Esophagus muscularis mucosa (tissue), 4 donors: ENCODE measurements at places on chromosomes 7 and 10. TPM values are rescaled to one million over a fixed set of nuclear protein-coding genes. Genes with fewer than 3 reads are reported as not detected.

The AKR1B1 gene
- total RNA-seq, result 44.6 TPM

DNA sequence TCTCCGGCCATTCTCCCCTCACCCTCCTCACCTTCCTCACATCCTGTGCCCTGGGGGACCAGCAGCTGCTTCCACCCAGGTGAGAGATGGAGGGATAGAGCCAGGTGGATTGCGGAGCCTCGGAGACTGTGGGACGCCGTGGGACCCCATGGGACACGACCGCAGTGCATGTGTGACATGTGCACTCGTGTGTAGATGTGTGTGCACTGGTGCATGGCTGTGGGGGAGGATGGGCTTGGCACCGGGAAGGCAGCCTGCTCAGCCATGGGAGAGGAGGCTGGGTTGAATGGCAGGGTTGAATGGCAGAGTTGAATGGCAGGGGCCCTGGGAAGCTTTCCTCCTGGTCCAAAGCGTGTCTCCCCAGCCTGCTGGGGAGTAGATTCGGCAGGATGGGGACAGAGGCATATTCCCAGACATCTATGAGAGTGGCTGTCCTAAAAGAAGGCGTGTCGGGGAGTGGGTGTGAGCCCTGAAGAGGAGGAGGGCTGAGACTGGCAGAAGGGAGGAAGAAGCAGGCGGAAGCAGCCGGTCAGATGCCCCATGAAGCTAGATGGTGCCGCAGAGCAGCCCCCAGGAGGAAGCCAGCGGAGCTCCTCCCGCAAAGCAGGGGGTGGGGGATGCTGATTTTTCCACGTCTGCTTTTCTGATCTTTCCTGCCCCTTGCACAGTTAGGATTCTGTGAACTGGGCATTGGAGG is 815 bp downstream of the GIMAP8 start:
- peak overlapping the region; percentile 49 for H3K27ac ChIP-seq
- no peaks in the 10 kb centered on the region for H3K36me3 ChIP-seq
- H3K4me3 ChIP-seq, result peak overlapping the region; percentile 50
- H3K4me1 ChIP-seq, result peaks cover 17% of the 10 kb centered on the region

- no peaks in the 10 kb centered on the region for H3K27me3 ChIP-seq
- DNase-seq, result no peak
- H3K36me3 ChIP-seq, result no peaks in the 10 kb centered on the region
- H3K27ac ChIP-seq, result no peak overlapping the region
- H3K4me3 ChIP-seq, result no peak overlapping the region
- peaks cover 13% of the 10 kb centered on the region for H3K4me1 ChIP-seq
Observed at GRCh38 chr7:136925556-136925955, 57.1 kb downstream of the CHRM2 start.

DNA sequence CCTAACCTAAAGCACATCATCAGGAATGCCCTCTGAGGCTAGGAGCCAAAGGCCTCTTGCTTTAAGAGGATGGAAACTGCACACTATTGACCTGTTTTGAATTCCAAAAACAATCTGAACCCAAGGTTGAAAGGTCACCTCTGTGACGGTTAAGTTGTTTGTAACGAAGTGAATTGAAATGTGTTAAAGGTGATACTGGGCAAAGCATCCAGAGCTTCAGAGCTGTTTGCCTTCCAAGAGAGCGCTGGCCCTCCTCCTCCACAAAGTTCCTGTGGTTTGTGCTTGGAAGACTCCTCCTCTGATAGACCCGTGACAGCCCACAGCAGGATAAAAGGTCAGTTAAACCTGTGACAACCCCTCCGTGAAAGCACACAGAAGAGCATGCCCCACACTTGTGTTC is 133.7 kb upstream of the CTTNBP2 start:
- no peak overlapping the region for H3K27ac ChIP-seq
- peaks cover 3% of the 10 kb centered on the region for H3K27me3 ChIP-seq
- no peak overlapping the region for H3K4me3 ChIP-seq
- no peak for DNase-seq

The NXPH1 gene
- total RNA-seq, result not detected

GRCh38 chr10:16155834-16156233 is 281.0 kb upstream of the PTER start:
- DNase-seq, result no peak

The ADD3 gene
- 66.3 TPM for total RNA-seq

DNA sequence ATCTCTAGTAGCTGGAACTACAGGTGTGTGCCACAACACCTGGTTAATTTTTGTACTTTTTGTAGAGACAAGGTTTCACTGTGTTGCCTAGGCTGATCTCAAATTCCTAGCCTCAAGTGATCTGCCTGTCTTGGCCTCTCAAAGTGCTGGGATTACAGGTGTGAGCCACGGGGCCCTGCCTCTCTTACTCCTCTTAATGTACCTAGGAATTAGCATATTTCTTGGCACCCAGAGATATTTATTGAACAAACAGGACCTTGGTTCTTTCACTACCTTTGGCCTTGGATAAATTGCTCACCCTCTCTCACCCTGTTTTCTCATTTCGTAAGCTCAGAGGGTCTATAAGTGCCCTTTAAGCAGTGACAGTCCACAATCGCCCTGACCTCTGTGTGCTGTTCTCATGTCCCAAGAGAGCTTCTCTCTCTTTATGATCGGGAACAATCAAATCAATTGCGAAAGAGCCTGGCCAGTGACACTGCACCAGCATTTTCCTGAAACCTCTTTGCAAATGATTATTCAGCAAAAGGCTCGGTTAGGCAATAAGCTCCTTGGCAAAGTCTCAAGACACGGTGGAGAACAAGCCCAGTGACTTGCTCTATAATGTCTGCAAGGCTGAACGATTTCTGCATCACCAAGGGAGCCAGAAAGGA is 117.7 kb downstream of the APBB1IP start:
- no peaks in the 10 kb centered on the region for H3K27me3 ChIP-seq
- H3K4me3 ChIP-seq, result no peak overlapping the region
- no peak overlapping the region for H3K27ac ChIP-seq
- peaks cover 10% of the 10 kb centered on the region for H3K4me1 ChIP-seq

The GOLGA7B gene
- total RNA-seq, result 0.06 TPM

DNA sequence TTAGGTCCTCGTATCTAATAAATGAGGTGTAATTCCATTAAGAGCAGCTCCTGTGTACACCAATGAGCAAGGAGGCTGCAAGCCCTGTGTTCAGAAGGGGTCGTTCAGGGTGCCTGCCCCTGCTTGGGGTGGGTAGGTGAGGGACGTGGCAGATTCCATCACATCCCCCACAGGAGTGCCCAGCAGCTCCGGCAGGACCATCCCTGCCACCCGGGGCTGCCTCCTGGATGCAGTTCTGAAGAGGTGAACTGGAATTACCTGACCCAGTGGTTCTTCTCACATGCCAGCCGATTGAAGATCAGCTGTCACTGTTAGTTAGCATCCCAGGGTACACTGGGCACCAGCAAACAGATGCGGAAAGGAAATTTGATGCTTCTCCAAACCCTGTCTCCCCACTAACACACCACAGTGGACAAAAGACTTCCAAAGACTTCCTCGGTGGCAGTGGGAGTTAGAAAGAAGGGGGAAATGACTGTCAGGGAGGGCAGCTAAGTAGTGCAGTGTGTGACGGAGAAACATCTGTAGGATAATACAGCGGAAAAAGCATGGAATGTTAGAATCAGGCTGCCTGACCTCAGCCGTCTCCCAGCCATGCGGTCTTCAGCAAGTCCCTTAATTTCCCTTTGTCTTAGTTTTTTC is 313.6 kb upstream of the ZMIZ1 start:
- H3K4me1 ChIP-seq, result peaks cover 25% of the 10 kb centered on the region
- H3K27me3 ChIP-seq, result no peaks in the 10 kb centered on the region
- no peaks in the 10 kb centered on the region for H3K36me3 ChIP-seq
- H3K27ac ChIP-seq, result no peak overlapping the region
- no peak overlapping the region for H3K4me3 ChIP-seq
- DNase-seq, result no peak

GRCh38 chr7:101547022-101547915 is 81.8 kb downstream of the MYL10 start:
- no peaks in the 10 kb centered on the region for H3K27me3 ChIP-seq
- no peaks in the 10 kb centered on the region for H3K36me3 ChIP-seq
- no peak overlapping the region for H3K27ac ChIP-seq
- no peak for DNase-seq
- peaks cover 5% of the 10 kb centered on the region for H3K4me1 ChIP-seq
- H3K4me3 ChIP-seq, result no peak overlapping the region

The PAX2 gene
- not detected for total RNA-seq

DNA sequence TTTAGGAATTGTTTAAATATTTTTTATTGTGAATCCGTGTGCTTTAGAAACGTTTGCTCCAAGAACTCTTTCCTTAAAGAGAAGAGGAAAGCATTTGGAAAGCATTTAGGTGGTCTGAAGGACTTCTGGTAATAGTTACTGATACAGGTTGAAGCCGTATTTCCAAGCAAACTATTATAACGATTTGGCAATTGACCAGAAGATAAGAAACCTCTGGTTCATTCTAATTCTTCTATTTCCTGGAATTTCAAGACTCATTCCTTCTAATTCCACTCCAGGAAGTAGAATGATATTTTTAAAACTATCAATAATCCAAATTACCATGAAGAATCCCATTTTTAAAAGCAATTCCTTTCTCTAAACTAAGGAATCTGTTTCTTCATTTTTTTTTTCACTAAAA is 158.9 kb upstream of the AGR3 start:
- H3K4me3 ChIP-seq, result no peak overlapping the region
- no peak overlapping the region for H3K27ac ChIP-seq
- peaks cover 21% of the 10 kb centered on the region for H3K4me1 ChIP-seq
- DNase-seq, result no peak
- H3K36me3 ChIP-seq, result no peaks in the 10 kb centered on the region

The MACC1 gene
- under 0.01 TPM for total RNA-seq

The CYTH3 gene
- total RNA-seq, result 57.3 TPM

GRCh38 chr7:6092953-6093354 is 61.8 kb downstream of the ANKRD61 start:
- no peak overlapping the region for H3K27ac ChIP-seq
- H3K4me3 ChIP-seq, result no peak overlapping the region
- H3K4me1 ChIP-seq, result no peaks in the 10 kb centered on the region
- DNase-seq, result no peak
- H3K27me3 ChIP-seq, result no peaks in the 10 kb centered on the region
- H3K36me3 ChIP-seq, result no peaks in the 10 kb centered on the region

The LRRC18 gene
- not detected for total RNA-seq

GRCh38 chr7:138974103-138974502 is 7.1 kb downstream of the KIAA1549 start:
- no peak for DNase-seq
- H3K27me3 ChIP-seq, result no peaks in the 10 kb centered on the region
- no peaks in the 10 kb centered on the region for H3K36me3 ChIP-seq
- H3K4me1 ChIP-seq, result no peaks in the 10 kb centered on the region
- no peak overlapping the region for H3K4me3 ChIP-seq

DNA sequence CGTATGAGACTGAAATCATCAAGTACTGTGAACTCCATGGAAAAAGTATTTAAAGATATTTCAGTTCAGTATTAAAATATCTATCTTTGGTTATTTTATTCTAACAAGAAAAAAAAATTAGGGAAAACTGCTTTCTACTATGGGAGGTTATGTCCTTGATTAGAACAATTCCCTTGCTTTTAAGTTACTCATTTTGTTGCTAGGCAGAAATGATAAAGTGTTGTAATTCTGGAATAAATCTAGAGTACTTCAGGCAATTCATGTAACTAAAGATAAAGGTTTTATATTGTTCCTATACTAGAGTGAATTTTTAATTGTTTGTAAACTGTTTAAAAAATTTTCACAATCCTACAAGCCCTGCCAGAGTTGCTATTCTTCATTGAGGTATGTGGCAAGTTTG is 92.0 kb downstream of the BBS9 start:
- no peaks in the 10 kb centered on the region for H3K27me3 ChIP-seq
- no peaks in the 10 kb centered on the region for H3K4me1 ChIP-seq
- no peak overlapping the region for H3K27ac ChIP-seq
- H3K36me3 ChIP-seq, result no peaks in the 10 kb centered on the region
- no peak for DNase-seq

GRCh38 chr7:107592361-107593024 is 12.4 kb downstream of the BCAP29 start:
- no peak for DNase-seq
- peaks cover 17% of the 10 kb centered on the region for H3K36me3 ChIP-seq
- H3K27me3 ChIP-seq, result no peaks in the 10 kb centered on the region
- H3K4me3 ChIP-seq, result no peak overlapping the region

The INSYN2A gene
- total RNA-seq, result not detected

The CNTNAP2 gene
- total RNA-seq, result 1.2 TPM

- no peak overlapping the region for H3K27ac ChIP-seq
- DNase-seq, result no peak
- H3K36me3 ChIP-seq, result no peaks in the 10 kb centered on the region
- H3K4me3 ChIP-seq, result no peak overlapping the region
Observed at GRCh38 chr10:12513003-12513365, 163.6 kb downstream of the CAMK1D start.
